ENCODE measurements at places on chromosomes 16 and 17. TPM values are rescaled to one million over a fixed set of nuclear protein-coding genes. Genes with fewer than 3 reads are reported as not detected.

Gene LYRM1
- total RNA-seq, result 30.2 TPM

Gene HAP1
- total RNA-seq, result 1.5 TPM

Gene ZSCAN10
- not detected for total RNA-seq

Gene TEX14
- 0.21 TPM for total RNA-seq

Gene DDX19B
- 29.3 TPM for total RNA-seq

Gene TAF15
- 210 TPM for total RNA-seq
